Caki2 (cell line): ENCODE measurements at places on chromosomes 13 and 19.

- no peak for DNase-seq
Observed at GRCh38 chr13:20080377-20081164, 80.3 kb downstream of the GJA3 start.

DNA sequence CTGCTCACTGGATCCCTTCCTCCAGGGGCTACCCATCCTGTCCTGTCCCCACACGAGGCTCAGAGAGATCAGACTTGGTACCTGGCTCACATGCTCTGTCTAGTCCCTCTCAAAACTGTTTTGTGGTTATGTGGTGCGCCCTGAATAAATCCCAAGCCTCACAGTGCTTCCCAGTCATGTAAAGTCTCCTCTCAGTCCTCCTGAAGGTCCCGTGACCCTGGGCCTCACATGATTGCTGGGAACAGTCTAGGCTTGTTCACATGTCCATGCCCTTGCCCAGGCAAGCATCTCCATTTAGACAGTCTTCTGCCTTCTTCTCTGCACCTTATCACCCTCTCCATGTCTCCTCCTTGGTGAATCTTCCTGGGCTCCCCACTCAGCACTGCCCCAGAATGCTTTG lies 36.0 kb upstream of the POU2F2 start:
- DNase-seq = no peak

DNA sequence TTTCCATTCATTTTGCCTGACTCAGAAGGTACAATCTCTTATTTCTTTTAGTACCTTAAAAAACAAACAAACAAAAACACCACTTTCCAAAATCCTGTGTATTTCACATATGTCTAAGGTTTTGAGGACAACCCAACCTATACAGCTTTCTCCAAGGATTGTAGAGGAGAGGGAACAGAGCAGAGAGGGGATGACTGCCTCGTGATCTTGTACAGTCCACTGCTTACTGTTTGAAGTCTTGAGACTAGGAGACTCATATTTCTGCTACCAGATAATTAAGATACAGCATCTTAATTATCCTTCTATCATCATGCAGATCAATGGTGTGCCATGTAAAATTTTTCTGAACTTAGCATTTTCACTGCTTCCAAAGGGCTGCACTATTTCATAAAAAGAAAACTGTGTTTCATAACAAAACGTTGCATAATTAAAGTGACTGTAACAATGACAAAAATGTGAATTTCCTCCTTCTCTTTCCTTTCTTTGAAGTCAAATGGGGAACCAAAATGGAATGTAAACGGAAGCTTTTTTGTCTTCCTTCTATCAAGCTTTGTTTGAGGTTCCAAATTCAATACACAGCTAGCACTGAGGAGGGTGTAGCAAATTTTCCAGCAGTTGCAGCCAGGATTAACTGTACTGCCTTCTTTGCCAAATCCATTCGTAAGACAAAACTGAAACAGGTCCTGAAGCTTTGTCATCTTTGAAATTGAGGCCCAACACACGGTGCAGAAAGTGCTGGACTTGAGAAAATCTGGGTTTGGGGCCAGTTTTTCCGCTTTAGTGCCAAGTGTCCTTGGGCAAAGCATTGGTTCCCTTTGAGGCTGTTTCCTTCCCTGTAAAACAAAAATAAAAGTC lies 34.9 kb upstream of the RCBTB2 start:
- DNase-seq = no peak

DNA sequence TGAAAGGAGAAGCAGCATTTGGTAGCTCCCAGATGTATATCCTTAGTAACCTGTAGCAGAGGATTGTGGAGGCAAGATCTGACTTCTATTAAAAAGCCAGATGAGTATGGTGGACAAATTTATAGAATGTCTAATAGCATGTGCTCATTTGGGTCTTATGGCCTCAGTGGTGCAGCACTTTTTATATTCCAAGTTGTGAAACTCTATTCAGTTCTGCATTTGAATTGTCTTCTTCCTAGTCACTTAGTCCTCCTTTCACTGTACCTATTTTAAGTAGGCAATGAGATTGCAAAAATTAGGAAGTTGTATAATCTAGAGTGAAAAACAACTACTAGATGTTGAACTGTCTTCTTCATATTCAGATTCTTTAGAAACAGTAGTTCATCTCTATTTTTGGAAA lies 412.5 kb upstream of the PCDH9 start:
- no peak for DNase-seq

GRCh38 chr19:47499863-47500830 lies 14.7 kb downstream of the NAPA start:
- no peak for DNase-seq

DNA sequence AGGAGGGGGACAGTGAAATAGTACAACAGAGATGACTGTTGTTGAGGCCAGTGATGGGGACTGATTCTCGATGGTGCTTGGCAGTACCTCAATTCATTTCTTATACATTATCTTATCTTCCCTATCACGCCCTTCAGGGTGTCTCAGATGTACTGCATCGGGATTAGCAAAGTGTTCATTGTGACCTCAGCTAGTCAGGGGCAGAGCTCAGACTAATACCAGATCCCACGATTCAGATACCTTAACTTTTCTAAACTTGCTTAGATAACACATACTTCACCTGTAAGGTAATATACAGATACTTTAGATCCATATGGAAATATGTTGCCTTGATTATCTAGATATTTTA lies 720.6 kb downstream of the EFNB2 start:
- no peak for DNase-seq

DNA sequence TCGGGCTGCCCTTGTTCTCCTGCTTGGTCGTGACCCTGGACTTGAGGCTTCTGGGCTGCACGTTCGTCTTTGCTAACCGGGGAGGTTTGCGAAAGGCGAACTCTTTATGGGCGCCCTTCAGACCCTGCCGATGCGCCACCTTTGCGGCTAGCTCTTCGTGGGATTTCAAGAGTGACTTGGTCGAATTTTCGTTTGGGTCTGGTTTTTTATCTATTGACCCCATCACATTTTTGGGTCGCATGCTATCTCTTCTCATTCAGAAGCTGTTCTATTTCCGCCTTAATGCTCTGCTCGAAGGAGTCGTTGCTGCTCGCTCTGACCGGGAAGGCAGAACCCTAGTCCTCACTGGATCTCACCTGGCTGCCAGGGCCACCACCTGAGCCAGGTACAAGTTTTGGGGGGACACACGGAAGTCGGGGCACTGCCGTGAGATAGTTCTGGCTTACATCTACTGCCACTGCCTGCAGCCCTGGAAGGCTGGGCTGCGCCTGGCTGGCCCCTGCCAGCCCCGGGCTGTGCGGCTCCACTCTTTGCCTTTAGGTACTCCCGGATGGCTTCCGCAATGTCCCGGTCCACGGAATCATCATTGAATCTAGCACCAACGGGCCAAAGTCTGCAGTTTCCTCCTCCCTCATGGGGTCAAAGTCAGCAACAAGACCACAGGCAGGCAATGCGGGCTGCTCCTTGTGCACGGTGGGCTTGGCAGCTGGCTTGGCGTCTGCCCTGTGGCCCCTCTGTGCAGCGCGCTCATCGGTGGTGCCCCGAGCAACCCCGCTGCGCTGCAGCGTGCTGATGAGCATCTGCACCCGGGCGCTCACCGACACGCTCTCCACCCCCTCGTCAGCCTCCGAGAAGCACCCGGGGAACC lies 16.2 kb downstream of the RB1 start:
- DNase-seq = no peak

GRCh38 chr13:23626700-23627099 lies 56.5 kb downstream of the TNFRSF19 start:
- no peak for DNase-seq

DNA sequence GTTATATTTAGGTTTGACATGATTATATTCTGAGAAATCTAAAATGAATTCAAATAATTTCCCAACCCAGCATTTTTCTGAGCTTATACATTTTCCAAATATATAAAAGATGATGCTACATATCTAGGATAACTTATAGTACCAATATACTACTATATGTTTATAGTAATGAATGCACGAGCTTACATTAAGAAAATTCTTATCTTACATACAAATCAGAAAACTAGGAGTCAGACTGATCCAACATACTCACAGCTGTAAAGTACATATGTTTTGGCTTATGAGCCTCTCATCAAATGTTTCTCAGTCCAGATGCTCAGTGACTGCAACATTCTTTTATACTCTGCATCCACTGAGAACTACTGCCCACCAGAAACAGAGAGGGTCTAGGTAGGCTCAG lies 491.3 kb upstream of the KLF12 start:
- no peak for DNase-seq

GRCh38 chr19:1451916-1452801 lies 2.2 kb downstream of the APC2 start:
- no peak for DNase-seq

GRCh38 chr19:17070421-17070820 lies 4.8 kb downstream of the HAUS8 start:
- no peak for DNase-seq

GRCh38 chr19:42255766-42256745 lies 1.1 kb upstream of the ERF start:
- no peak for DNase-seq

GRCh38 chr19:843180-843835 lies 2.5 kb downstream of the PRTN3 start:
- DNase-seq = no peak

DNA sequence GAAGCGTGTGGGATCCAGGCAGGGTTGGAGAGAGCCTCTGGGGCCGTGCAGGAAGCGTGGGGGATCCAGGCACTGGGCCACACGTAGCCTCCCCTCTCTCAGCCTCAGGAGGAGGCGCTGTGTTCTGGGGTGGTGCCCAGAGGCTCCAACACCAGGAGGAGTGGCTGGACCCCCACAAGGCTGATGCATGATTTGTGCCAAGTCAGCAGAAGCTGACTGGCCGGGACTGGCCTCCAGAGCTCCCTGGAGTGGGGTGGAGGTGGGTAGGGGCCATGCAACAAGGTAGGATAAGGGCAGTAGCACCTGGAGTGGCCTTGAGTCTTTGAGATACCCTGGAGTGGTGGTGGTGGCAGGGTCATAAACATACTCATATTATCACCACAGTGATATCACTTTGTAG lies 75.3 kb downstream of the ERICH6B start:
- DNase-seq = no peak

GRCh38 chr13:101398191-101398590 lies 18.1 kb downstream of the NALCN start:
- no peak for DNase-seq

DNA sequence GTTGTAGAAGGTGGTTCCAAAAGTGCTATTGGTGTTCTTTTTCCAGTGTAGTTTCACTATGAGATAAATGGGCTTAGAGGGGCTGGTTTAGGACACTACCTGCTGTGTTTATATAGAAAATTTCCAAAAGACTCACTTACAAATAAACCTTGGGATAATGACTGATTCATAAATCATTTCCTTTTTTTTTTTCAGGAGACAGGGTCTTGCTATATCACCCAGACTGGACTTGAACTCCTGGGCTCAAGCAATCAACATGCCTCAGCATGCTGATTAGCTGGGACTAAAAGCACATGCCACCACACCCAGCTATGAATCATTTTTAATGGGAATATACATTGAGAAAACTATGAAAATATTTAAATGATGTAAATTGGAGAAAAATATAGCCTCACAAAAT lies 376.6 kb downstream of the PCDH9 start:
- no peak for DNase-seq

DNA sequence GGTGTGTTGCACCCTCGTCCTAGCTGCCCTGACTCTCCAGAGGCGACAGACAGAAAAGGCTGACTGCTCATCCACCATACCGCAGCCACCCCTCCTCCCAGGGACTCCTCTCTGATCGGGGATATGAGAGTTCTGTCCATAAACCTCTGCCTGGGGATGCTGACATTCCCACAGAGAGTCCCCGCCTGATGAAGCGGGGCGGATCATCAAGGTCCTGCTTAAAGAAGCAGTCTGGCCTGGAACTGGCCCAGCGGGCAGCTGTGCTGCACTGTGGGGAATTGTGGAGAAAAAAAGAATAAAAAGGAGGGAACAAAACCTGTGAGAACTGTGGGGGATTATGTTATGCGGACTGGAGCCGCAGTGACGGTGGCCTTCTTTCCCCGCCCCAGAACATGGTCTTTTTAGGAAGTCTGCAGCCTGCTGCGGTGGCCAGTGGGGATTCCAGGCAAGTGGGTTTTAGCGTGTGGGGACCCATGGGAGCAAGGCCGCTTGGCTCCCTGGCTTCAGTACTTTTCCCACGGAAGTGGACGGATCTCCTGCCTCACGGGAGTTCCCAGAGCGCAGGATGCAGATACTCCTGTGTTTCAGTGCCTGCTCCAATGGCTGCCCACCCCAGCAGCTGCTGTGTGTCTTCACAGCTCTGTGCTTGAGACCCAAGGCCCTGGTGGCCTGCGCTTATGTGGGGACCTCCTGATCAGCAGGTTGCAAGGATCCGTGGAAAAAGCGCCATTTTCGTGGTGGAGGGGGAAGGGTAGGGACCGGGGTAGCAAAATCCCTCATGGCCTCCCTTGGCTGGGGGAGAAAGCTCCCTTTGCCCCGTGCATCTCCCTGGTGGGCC lies 1456.2 kb upstream of the SLC10A2 start:
- no peak for DNase-seq

DNA sequence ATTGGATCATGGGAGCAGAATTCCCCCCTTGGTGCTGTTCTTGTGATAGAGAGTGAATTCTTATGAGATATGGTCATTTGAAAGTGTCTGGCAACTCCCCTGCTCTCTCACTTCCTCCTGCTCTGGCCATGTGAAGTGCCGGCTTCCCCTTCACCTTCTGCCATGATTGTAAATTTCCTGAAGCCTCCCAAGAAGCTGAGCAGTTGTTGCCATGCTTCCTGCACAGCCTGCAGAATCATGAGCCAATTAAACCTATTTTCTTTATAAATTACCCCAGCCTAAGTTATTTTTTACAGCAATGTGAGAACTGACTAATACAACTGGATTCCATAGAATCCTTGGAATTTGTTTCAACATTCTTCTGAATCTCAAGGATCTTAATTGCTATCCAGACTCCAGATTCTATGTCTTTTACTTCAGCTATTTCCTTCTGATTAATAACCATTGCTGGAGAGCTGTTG lies 328.1 kb downstream of the SLITRK5 start:
- peak; percentile 74 for DNase-seq

DNA sequence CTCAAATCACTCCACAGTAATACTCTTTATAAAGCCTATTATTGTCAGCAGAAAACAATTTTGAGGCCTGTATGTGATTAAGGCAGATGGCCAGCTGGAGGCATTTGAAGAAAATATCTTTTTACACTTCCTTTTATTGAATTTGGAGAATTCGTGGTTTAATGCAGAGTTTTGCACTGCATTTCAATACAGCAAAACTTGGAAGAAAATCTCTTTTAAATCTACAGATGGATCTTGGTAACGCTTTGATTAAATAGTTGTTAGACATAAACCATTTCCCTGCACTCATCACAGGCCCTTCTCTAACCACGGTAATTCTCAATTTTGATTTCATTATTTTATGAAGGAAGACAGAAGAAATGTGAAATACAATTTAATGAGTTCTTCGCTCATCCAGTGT lies 185.7 kb downstream of the RFC3 start:
- no peak for DNase-seq

DNA sequence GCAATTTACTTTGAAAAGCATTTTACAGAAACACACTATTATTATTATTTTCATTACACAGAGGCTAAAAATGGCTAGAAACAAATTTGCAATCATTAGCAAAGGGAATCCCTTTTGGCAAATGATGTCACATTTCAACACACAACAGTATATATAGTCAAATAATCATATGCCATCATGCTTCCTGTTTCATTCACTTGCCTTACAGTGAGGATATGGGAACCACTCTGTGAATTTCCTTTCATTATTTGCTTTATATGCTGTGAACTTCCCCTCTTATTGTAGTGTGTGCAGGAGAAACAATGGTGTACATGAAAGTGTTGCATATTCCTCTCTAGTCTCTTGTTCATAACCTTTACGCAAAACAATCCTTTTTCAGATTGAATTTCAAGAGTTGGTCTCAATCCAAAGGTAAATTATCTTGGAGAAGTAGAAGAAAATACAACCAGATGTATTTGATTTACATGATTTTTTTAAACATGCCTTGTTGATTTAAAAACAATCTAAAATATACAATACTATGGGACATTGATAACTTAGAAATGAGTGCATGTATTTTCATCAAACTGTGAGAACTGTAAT lies 657.3 kb downstream of the EFNB2 start:
- DNase-seq = no peak
